ENCODE measurements at places on chromosomes 2 and 18.

GRCh38 chr2:99421469-99421868 lies 68.3 kb downstream of the REV1 start:
- no peak for DNase-seq

GRCh38 chr18:70046796-70047195 lies 99.1 kb upstream of the CD226 start:
- DNase-seq, result no peak

- DNase-seq, result no peak
Measured at GRCh38 chr2:234998404-234999211, 46.8 kb downstream of the SH3BP4 start.

DNA sequence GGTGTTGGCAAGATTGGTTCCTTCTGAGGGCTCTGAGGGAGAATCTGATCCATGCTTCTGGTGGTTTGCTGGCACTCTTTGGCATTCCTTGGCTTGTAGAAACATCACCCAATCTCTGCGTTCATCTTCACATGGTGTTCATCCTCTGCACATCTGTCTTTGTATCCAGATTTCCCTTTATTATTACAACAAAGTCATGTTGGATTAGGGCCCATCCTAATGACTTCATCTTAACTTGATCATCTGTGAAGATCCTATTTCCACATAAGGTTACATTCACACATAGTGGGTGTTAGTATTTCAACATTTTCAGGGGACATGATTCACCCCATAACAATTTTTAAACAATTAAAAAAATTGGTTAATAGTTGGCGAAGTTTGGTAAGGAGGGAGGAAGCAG lies 177.4 kb upstream of the CWC22 start:
- DNase-seq, result no peak

- no peak for DNase-seq
Measured at GRCh38 chr18:72692086-72692485, 147.9 kb upstream of the CBLN2 start.

DNA sequence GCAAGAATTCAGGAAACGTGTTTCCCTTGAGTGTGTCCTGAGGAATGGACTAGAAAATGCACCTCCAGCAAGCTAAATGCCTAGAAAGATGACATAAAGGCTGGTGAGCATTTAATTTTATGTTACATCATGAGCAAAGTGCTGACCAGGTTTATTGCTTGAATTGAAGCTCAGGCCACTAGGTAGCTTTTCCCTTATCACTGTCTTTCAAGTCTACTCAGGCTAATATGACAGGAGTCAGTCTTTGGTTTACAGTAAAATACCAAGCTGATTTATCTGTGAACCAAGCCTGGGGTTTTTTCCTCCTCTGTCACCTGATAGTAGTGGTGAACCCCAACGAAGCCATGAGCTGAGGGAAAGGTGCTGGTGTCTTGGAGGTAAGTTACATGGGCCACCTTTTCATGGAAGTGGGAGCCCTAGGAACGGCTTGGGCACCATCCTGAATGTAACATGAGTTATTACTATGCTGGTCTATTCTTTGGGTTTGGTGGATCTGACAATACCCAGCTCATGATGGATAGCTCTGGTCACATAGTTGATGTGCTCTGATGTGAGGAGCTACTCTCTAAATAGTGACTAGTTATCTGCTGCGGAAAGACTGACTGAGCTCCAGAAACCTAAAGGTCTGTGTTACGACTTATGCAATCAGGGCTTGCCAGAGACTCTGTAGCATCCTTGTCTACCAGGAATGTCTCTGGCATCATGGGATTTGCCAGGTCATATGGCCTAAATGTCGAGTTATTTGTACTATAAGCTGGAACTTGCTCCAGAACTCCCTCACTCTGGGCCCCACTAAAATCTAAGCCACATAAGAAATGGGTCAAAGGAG lies 39.8 kb downstream of the NUP35 start:
- no peak for DNase-seq

GRCh38 chr2:30209227-30209626 lies 22.1 kb upstream of the LBH start:
- DNase-seq, result no peak

GRCh38 chr2:164681009-164681408 lies 59.7 kb upstream of the GRB14 start:
- DNase-seq, result no peak

DNA sequence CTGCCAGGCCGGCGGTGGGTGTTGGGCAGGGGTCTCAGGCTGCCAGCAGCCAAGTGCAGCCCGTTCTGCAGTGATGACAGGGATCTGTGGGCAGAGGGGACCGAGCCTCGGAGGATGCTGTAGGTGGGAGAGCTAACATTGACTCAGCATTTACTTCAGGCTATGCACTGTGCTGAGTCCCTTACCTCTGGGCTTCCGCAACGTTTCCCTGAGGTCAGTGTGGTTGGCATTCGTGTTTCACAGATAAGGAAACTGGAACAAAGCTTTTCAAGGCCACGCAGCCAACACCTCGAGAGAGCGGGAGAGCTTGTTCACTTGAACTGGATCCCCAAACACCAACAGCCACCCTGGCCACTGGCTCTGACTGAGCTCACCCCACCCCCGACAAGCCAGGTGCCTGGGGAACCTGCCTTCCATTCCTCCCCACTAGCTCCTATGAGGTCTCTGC lies 839 bp upstream of the GPR148 start:
- no peak for DNase-seq

- DNase-seq, result no peak
Measured at GRCh38 chr2:65097844-65098243, 32.1 kb downstream of the RAB1A start.

DNA sequence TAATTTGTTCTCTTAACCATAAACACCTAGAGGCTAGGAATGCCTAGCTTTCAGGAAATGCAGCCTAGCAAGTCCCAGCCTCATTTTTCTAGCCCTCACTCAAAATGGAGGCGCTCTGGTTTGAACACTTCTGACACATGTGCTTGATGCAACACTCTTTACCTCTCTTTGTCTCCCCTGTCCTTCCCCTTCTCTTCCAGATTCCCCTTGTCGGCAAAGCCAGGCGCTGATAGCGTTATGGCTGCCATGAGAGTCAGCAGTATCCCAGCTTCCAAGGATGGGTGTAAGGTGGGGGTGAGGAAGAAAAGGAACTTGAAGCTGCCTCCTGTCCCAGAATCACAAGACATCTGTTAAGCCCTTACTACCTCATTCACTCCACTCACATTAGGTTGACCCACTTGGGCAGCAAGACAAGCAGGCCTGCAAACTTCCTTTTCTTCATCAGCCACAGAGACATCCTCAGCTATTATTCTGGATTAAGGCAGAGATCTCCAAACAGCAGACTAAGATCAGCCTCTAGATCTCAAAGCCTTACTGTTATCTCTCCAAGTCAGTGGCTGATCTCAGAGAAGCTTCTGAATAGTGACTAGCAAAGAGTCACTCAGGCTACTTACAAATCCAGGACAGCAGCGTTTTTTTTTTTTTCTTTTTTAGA lies 1.9 kb upstream of the ST3GAL5 start:
- no peak for DNase-seq

- no peak for DNase-seq
Measured at GRCh38 chr18:48597110-48597509, 58.3 kb downstream of the CTIF start.

- DNase-seq, result no peak
Measured at GRCh38 chr2:188573453-188573852, 281.8 kb downstream of the GULP1 start.

- DNase-seq, result no peak
Measured at GRCh38 chr2:181241797-181242196, 215.4 kb upstream of the ITGA4 start.

DNA sequence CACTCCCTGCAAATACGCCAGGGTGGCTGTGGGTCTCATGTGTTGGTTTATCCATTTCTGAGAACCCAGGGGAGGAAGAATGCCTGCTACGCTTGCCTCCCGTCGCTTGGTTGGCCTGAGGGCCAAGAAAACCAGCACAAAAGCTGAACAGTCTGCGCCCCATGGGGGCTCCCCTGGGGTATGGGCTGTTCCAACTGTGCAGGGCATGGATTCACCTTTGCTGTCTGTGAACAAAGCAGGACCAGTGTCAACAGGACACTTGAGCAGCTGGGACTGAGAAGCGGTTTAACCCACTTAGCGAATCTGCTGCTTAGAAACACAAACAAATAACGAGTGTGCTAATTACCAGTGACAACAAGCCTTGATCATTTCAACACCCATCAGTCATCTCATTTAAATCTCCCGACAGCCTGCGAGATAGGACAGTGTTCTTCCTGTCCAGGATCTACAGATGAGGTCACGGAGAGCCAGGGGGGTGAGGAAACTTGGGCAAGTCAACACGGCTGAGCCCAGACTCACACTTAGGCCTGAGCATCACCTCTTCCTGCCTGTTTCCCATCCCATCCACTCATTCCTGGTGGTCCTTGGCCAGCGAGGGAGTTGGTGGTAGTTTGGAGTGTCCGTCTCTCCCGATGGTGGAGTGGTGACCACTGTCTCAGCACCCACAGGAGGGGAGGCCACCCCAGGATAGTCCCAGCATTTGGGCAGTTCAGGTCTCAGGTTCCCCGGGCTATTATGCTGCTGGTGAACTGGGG lies 111.6 kb upstream of the HAAO start:
- no peak for DNase-seq

DNA sequence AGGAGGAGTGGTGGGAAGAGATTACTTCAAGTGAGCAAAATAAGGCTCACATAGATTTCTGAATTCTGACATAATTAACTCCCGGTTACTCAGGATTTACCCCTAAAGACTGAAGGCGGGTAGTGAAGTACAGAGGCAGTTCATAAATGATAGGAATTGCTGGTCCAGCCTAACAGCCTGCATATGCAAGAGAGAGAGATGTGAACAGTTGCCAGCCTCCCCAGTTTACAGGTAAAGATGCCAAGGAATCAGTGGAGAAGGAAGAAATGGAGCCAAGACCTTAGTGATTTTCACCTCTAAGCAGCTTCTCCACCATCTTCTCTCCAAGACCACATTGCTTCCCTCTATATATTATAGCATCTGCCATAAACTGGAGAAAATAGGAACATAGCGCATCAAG lies 91.8 kb upstream of the THUMPD2 start:
- DNase-seq, result no peak

GRCh38 chr2:178761759-178762371 lies 45.4 kb downstream of the TTN start:
- DNase-seq, result no peak

GRCh38 chr2:64610316-64610855 lies 43.3 kb downstream of the SERTAD2 start:
- no peak for DNase-seq

DNA sequence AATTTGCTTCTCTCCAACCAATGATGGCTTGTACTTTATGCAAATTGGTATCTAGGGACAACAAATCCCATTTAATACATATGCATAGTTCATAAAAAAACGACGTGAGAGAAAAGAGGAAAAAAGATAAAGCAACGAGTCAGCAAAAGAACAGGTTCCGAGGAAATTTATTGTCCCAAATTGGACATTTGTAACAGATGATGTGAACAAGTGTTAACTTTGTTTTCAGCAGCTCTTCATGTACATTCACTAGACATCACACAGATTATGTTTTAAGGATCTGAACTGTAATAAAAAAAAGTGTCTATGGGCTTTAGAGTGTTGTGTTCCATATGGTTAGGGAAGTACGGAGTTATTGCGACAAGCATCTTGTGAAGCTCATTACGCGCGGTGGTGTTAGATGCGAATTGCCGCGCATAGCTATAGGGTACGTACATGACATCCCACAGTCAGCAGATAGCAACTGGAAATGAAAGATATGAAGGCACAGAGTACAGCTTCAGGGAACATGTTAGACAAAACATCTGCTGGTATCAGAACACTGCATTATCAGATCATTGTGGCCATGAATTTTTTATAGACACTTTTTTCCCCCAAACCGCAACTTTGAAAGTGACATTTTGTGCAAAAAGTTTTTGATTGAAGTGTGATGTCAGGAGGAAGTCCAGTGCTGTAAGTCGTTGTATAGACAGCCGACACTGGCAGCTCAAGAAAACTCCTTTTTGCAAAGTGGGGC lies 1073.1 kb upstream of the FANCL start:
- DNase-seq, result no peak

DNA sequence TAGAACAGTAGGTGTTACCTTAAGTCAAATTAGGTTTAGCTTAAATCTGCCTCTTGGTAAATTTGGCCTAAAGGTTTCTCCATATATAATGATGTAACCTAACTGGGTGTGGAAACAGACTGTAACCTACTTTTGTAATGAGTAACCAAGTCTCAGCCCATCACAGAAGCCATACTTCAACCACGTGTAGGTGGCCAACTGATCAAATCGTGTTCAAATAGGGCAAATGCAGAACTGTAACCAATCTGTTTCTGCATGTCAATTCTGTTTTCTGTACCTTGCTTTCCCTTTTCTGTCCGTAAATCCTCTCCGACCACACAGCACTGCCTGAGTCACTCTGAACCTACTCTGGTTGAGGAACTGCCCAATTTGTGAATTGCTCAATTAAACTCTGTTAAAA lies 34.0 kb upstream of the PLA2R1 start:
- DNase-seq, result no peak

DNA sequence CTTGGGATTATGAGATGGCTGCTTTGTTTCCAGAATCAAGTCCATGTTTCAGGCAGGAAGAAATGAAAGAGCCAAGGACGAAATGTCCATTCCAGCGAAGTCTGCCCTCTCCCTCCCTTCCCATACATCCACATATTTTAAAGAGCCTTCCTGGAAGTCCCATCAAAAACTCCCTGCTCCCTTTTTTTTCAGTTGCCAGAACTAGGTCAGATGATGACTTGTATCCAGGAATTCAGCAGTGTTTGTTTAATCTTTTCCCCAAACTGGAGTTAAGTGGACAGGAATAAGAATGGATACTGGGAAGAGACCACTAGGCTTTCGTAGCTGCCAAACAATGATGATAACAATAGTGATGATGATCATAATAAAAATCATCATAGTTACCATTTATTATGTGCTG lies 198.7 kb downstream of the MEIS1 start:
- no peak for DNase-seq

DNA sequence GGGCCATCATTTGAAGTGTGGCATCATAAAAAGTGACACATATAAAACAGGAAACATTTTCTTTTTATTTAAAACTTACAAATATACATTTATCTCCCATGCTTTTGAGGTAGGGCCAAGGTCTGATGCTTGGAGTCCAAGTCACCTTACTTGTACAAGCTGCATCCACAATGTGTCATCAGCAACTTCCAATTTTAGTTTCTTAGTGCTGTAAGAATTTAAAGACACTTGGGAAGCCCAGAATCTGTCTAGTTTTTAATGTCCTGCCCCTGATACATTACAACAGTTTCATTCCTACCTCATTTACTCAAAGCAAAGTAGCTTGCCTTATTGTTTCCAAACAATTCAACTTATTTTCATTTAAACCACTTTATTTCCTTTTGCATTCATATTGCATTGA lies 297.7 kb downstream of the MTX2 start:
- no peak for DNase-seq
